ENCODE measurements at places on chromosomes 7 and 10.
A peak's percentile ranks its signal among the peaks of the same experiment; 100 is the strongest.

DNA sequence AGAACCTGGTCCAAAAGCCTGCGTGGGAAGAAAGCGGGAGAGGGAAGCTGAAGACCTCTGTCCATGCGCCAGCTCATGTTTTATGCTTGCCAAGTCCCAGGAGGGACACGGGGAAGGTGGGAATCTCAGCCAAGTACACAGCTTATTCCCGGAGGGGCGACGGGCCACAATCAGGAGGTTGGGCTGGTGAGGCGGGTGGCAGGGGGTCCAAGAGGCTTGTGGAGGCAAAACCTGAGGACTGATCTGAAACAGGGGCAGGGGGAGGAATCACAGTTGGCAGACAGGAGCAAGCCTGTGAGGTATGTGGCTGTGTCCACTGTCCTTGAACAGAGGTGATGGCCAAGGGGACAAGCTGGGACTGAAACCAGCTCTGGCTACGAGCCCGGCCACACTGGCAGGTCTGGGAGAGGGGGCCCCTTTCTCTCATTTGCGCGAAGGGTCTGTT lies 38.0 kb upstream of the LEP start:
- no peak for DNase-seq

DNA sequence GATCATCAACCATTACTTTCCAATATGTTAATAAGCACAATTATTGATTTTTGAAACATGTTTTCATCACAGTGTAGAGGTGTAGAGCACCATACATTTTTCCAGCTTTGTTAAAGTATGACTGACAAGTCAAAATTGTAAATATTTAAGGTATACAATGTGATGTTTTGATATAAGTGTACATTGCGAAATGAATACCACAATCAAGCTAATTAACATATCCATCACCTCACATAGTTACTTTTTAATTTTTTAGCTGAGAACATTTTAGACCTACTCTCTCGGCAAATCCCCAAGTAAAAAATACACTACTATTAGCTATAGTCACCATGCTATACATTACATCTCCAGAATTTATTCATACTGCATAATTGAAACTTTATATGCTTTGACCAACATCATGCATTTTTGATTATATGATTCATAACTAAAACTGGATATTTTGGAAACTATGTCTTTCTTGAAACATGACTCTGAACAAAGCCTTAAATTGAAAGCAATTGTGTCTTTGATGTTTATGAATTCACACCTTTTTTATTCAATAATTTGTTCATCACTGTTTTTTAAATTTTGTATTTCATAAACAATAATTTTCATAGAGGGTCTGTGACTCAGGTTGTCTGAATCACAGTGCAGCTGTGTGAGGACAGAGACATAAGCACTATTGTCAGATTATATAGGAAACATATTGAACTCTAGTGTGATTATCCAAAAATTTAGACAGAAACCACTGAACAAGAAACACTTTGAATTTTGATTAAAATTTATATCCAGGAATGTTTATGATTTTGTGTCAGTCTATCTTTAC lies 486.1 kb downstream of the SEMA3D start:
- no peak for DNase-seq

GRCh38 chr7:74572301-74572979 lies 85.1 kb upstream of the GTF2I start:
- peak; percentile 17 for DNase-seq

- DNase-seq: no peak
Measured at GRCh38 chr7:20164425-20165145, 52.6 kb downstream of the MACC1 start.

All from NCI-H2227 treated with DMSO at 0.1 percent for 48 hours (cell line).